ENCODE measurements at places on chromosomes 1 and 21.

- no peak for DNase-seq
Observed at GRCh38 chr1:29686012-29686930, 449.9 kb downstream of the PTPRU start.

GRCh38 chr21:37076087-37076850, 3.2 kb downstream of the TTC3 start:
- DNase-seq = no peak

DNA sequence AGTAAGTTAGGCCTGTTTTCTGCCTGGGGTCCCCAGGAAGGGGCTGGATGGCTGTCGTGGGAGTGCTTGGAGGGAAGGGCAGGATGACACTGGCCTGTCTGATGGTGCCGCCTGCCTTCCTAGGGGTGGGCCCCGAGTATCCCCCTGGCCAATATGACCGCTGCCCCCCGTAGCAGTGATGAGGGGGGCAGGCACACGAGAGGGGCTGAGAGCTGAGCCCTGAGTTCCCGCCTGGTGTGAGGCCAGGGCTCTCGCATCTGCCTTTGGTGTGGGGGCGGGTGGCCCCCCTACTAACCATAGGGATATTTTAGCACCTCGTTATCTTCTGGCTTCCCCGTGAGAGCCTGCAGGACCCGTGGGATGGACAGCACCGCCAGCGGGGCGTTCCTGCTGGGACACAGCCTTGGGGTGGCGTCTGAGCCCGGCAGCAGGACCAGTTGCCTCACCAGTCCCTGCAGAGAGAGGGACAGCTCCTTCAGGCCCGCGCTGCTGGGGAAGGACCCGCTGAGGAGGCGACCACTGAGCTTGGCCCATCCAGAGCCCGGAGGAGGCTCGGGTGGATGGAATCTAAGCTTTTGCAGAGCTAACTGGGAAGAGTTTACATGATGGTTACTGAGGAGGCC, 10.4 kb downstream of the KRTAP10-1 start:
- no peak for DNase-seq

GRCh38 chr1:43545695-43546387, 15.2 kb downstream of the PTPRF start:
- no peak for DNase-seq

- no peak for DNase-seq
Observed at GRCh38 chr1:58367217-58367616, 179.3 kb downstream of the OMA1 start.

GRCh38 chr1:247429496-247429895, 13.5 kb downstream of the NLRP3 start:
- DNase-seq = no peak

DNA sequence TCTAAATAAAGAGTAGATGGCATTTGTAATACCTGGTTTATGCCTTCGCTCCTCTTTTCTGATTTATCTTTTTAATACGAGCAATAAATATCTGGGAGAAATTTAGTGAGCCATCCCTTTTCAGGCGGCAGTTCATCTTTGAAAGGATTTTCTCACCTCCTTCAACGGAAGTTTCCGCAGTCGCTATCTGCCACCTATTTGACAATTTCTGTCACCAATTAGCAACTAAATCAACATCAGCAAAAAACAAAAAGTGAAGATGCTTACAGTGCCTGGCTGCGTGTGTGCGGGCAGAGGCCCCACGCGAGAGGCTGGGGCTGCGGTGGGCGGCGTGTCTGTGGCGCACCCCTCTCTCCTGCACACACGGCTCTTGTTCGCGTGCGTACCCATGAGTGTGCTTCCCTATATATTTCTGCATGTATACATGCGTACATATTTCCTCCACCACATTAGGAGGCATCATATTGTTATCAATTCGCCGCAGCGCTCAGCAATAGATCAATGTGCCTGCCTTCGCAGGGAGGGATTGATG, 117.3 kb upstream of the BARHL2 start:
- no peak for DNase-seq

GRCh38 chr1:218739426-218739825, 394.3 kb downstream of the TGFB2 start:
- DNase-seq = no peak

GRCh38 chr1:62208970-62209369, 14.3 kb downstream of the L1TD1 start:
- DNase-seq = no peak

DNA sequence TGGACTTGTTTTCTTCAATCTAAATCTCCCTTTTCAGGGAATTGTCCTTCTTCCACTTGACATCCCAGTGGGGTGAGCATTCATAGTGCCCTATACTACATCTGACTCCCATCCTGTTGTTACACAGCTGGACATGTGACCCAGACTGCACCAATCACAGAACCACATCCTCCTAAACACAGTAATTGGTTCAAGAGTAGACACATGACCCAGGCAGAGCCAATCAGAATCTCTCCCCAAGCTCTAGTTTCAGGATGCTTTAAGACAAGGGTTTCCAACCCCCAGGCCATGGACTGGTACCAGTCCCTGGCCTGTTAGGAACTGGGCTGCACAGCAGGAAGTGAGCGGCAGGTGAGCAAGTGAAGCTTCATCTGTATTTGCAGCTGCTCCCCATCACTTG, 5.6 kb upstream of the DDOST start:
- DNase-seq = no peak

DNA sequence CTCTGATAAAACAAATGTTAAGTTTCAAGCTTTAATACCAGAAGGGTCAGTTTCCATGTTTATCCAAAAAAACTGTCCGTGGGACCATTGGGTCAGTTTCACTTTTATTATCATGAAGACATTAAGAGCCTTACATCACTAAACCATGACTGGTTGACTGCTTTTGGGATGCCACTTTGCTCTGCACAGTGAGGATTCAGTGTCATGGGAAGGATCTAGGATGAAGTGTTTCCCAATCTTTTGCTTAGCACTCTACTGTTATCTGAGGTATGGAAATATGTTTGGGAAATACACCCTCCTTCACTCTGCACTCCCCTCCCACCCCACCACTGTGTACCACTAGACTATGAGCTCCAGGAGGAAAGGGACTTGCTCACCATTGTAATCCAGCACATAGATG, 16.3 kb downstream of the RPS6KC1 start:
- DNase-seq = no peak

DNA sequence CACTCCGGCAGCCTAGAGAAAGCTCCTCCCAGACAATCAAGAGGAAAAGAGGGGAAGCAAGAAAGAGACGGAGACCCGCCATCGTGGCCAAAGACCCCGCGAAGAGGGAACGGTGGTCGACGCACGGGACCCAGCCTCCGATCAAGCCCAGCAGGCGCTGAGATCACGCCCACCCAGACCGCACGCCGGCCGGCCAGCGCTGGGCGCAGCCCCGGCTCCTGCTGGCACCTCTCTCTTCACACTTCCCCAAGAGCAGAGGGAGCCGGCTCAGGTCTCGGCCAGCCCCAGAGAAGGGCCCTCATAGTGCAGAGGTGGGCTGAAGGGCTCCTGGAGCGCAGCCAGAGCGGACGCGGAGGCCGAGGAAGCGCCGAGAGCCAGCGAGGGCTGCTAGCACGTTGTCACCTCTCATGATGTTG, 918.4 kb upstream of the ADAMTS5 start:
- no peak for DNase-seq

- DNase-seq = no peak
Observed at GRCh38 chr1:203550846-203551245, 56.9 kb downstream of the OPTC start.

- no peak for DNase-seq
Observed at GRCh38 chr1:155202731-155203515, 4.8 kb downstream of the THBS3 start.

DNA sequence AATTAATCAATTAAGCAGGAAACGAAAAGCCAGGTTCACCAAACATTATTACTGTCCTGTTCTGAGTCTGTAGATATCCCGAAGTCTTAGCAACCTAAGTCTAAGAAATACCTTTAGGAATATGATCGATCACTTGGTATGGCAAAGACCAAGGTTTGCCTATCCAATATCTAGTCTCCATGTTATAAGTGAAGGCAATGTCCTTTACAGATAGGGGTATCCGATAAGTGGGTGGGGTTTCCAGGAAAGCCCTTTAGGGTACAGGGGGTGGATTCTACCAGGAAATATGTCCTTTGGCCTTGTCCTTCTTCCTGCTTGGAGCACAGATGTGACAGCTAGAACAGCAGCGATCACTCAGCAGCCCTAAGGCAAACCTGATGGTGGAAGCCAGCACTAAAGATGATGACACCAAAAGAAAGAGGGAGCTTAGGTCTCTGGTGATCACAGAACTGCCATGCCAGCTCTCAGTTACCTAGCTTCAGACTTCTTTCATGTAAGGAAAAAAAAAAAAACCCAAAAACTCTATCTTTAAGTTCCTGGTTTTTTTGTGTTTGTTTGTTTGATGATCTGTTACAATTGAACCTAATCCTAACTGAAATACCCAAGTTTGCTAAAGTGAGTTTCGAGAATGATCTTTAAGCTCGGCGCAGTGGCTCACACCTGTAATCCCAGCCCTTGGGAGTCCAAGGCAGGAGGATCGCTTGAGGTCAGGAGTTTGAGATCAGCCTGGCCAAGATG, 40.8 kb downstream of the DSTYK start:
- DNase-seq = no peak

DNA sequence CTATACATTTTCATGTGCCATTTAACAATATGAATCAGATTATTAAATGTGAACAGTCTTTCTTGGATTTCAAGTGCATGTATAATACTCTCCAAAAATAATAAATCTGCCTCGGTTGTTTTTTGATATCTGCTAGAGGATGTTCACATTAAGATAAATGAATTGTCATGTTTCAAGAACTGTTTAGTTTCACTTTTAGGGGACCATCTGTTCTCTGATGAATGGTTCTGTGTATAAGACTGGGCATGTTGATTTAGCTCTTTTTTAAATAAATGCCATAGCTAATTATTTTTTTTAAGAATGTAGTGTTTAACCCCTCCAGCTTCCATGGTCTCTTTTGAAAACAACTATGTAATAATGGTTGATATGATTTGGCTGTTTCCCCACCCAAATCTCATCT, 1245.1 kb upstream of the ADGRL4 start:
- no peak for DNase-seq

DNA sequence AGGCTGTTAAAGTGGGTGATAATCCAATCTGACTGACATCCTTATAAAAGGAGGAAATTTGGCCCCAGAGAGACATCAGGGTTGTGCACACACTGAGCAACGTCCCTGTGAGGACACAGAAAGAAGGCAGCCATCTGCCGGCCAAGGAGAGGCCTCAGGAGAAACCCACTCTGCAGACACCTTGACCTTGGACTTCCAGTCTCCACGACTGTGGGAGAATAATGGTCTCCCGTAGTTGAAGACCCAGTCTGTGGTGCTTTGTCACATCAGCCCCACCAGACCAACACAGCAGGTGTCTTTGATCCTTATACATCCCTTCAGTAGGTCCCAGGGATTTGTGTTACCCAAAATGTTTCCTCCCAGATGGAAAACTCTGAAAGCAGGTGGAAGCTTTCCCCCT, 4.2 kb upstream of the DNAJC28 start:
- DNase-seq = no peak

GRCh38 chr1:206582971-206583706, 29.1 kb downstream of the EIF2D start:
- DNase-seq = no peak

- DNase-seq = no peak
Observed at GRCh38 chr1:172484252-172484651, 40.4 kb upstream of the PIGC start.

GRCh38 chr1:46900401-46900800, 40.9 kb downstream of the CYP4A11 start:
- DNase-seq = no peak

DNA sequence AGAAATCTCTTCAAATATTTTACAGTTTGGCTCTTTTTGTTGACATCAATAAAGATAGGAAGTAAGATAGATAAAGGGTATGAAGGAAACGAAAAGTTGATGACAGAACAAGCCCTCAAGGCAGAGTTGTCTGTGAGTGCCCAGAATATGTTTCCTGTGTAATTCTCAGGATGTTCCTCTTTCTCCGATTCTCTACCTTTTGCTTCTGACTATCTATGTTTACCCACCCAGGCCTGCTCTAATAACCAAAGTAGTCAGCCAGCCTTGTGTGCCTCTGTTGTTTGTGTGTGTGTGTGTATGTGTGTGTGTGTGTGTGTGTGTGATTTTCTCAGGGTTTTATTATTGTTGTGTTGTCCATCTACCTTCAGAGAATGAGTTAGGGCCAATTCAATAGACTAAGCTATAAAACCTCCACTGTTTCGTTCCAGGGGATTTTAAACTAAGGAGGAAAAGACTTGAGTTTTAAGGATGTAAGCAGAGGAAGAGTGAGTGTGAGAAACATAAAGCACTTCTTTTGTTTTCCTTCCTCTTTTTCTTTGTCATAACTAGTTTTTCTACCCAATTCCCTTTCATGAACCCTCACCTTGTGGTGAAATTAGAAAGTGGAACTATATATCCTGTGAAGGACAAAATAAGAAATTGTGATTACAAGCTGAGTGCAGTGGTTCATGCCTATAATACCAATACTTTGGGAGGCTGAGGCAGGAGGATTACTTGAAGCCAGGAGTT, 627.4 kb upstream of the NR5A2 start:
- DNase-seq = no peak

- no peak for DNase-seq
Observed at GRCh38 chr1:177897281-177897997, 72.4 kb downstream of the SEC16B start.

DNA sequence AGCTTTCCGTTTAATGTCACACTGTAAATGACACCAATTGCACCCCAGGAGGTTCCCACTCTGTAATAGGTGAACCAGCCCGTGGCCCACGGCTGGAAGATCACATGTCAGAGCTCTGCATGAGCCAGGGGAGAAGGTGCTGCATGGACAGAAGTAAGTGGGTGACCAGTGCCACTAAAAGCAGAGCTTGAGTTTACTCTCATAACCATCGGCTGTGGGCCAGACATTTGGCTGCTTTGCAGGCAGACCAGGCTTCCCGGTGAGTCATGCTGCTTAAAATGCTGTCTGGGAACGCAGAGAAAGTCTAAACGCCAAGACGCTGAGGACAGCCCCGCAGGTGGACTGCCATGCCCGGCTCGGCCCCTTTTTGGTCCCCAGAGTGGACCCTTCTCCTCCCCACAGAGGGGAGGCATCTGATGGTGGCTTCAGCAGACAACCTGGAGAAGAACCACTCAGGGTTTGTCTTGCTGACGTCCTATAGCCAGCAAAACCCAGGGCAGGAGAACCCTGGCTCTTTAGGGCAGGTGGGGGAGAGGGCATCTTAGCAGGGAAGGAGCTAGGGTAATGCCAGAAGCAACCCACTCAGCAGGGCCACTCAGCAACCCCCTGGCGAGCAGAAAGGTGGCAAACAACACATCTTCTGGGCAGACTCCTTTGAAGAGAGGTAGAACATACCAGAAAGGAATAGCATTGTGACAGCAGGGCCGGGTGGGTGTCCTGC, 7.3 kb downstream of the KIAA2013 start:
- peak; percentile 53 for DNase-seq

GRCh38 chr1:201681375-201681774, 142.4 kb downstream of the NAV1 start:
- no peak for DNase-seq
